ENCODE measurements at places on chromosomes 1 and 21. TPM values are rescaled to one million over a fixed set of nuclear protein-coding genes. Genes with fewer than 3 reads are reported as not detected.

DNA sequence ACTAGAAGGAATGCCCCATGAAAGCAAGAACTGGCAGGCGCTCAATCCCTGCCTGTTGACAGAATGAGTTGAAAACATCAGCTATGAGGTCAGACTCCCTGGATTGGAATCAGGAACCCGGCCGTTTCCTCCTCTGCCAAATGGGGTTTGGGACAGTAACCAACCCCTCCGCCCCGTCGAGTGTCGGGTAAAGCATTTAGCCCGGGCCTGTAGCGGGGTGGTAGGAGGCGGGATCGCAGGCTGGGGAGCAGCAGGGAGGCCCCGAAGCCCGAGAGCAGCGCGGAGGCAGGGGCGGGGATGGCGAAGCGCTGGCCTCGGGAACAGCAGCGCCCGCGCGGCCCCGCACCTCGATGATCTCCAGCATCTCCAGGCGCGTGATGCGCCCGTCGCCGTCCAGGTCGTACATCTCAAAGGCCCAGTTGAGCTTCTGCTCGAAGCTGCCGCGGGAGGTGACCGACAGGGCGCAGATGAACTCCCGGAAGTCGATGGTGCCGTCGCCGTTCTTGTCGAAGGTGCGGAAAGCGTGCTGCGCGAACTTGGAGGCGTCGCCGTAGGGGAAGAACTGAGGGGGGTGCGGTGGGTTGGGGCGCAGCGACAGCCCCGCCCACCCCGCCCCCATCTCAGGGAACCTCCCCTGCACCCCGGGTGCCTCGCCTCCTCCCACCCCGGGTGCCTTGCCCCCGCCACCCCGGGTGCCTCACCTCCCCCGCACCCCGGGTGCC is 7.5 kb downstream of the HPCAL4 start:
- peak; percentile 11 for DNase-seq

- no peak for DNase-seq
Observed at GRCh38 chr1:205472737-205473441, 17.0 kb upstream of the BLACAT1 start.

- DNase-seq: no peak
Observed at GRCh38 chr1:210568631-210569030, 239.9 kb downstream of the HHAT start.

SPATC1L gene
- 5.3 TPM for total RNA-seq

GRCh38 chr1:85220756-85221201 is 20.0 kb upstream of the SYDE2 start:
- no peak for DNase-seq

DNA sequence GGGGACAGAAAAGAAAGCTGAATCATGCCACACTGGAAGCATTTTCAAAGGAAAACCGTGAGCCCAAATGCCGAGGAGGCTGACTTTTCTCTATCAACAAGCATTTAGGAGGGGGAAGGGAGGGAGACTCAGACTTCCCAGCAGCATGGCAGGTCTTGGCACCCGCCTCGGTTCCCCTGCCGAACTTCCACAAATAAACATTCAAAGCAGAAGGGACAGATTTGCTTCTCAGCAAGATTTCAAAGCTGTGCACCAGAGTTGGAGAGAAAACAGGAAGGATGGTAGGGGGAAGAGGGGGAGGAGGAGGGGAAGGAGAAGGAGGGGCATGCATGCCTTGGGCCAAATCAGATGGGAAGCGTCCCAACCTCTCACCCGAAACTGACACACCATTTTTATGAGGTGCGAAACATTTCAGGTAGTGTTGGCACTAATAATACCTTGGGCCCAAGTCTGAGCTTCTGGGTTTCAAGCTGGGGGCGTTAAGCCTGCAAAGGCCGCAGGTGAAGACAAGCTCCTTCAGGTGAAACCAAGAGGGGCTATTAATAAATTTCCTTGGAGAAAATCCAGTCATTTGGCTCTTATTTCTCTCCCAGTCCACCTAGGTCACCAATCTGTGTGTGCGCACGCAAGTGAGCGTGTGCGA is 26.4 kb downstream of the ABCA4 start:
- DNase-seq: peak; percentile 67

DNA sequence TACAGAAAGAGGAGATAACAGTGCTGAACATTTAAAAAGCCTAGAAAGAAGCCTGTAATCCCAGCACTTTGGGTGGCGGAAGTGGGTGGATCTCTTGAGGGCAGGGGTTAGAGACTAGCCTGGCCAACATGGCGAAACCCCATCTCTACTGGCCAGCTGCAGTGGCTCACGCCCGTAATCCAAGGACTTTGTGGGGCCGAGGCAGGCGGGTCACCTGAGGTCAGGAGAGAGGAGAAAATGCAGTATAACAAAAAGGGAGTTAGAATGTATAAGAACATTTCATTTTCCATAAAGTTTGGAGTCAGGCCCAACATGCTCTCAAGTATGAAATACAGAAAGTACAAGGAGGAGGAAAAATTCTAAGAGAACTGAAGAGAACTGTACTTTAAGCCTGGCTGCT is 134.5 kb downstream of the SMYD3 start:
- DNase-seq: no peak

DNA sequence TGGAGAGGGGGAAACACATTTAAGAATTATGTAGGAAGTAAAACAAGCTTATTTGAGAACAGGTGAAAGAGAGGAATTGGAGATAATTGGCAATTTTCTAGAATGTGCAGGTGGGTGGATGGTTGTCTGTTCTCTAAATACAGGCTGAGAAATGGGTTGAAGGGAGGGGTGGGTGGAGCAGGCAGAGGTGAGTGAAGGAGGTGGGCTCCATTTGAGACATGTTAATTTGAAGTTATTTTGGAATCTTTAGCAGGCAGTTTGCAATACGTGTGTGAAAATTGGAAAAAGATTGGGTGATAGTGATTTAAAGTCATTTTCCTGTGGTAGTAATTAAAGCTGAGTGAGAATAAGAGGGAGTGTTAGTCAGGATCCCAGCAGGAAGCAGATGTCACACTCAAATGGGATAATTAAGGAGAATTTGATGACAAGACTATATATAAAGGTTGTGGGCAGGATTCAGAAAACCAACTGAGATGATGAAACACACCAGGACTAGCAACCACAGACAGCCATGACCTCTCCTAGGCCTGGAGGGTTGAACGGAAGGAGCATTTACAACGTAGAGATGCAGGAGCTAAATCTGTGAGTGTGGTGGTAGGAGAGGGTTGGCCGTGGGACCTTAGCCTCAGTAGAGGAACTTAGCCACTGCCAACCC is 40.6 kb downstream of the CHRM3 start:
- no peak for DNase-seq

- no peak for DNase-seq
Observed at GRCh38 chr21:28752131-28752530, 240.5 kb downstream of the LTN1 start.
